ENCODE measurements at places on chromosomes 2 and 18.

- DNase-seq, result no peak
These were observed 113.7 kb downstream of the TTC27 start for GRCh38 chr2:32741575-32741974.

DNA sequence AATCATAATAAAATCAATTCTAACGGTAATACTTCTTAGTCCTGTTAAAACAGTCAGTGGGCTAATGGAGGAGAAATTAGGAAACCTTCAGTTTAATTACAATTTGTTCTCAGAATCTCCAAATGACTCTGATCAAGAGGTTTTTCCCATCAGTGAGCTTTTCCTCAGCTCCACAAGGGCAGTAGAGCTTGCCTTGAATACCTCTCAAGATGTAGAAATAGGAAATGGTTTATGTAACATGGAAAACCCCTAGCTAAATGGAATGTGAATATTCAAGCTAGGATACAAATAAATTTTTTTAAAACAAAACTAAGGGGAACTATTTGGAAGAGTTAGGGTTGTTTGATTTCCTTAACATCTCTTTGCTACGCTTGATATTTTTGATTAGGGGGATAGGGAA lies 87.5 kb downstream of the PLEKHM3 start:
- DNase-seq, result no peak

GRCh38 chr18:76948345-76948744 lies 126.0 kb downstream of the ZNF236 start:
- peak; percentile 38 for DNase-seq

DNA sequence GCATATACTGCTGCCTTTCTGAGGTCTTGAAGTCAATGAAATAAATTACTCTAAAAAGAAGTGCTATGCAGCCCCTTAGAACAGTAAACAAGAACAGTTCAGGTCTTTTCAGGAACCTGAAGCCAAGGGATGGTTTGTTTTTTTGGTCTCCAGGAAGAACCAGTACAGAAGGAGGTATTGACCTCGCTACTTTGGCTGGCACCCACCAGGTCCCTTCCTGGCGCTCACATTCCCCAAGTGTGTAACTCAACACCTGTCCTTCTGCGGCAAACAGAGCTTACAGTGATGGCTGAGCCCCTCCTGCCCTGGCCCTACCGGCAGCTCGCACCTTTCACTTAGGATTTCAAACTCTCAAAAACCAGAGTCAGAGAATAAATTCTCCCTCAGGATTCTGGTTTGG lies 51.9 kb downstream of the SETBP1 start:
- no peak for DNase-seq

- no peak for DNase-seq
These were observed 62.5 kb upstream of the POMC start for GRCh38 chr2:25230948-25231311.

DNA sequence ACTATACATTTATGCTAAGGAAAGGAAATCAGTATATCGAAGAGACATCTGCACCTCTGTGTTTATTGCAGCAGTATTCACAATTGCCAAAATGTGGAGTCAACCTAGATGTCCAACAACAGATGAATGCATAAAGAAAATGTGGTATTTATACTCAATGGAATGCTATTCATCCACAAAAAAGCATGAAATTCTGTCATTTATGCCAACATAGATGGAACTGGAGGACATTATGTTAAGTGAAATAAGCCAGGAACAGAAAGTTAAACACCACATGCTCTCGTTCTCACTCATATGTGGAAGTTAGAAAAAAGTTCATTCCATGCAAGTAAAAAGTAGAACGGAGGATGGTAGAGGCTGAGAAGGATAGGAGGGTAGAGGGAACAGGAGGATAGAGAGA lies 59.5 kb downstream of the TWSG1 start:
- no peak for DNase-seq

- DNase-seq, result no peak
These were observed 45.4 kb downstream of the LCT start for GRCh38 chr2:135791418-135792190.

GRCh38 chr2:213980883-213981282 lies 430.0 kb upstream of the VWC2L start:
- no peak for DNase-seq

- DNase-seq, result no peak
These were observed 114.8 kb downstream of the MCFD2 start for GRCh38 chr2:46800625-46801349.

GRCh38 chr18:35158728-35159450 lies 81.9 kb upstream of the ZNF397 start:
- peak; percentile 51 for DNase-seq

- DNase-seq, result no peak
These were observed 6.0 kb upstream of the CIB4 start for GRCh38 chr2:26646986-26647672.

GRCh38 chr18:40653682-40654081 lies 1301.4 kb upstream of the PIK3C3 start:
- no peak for DNase-seq

DNA sequence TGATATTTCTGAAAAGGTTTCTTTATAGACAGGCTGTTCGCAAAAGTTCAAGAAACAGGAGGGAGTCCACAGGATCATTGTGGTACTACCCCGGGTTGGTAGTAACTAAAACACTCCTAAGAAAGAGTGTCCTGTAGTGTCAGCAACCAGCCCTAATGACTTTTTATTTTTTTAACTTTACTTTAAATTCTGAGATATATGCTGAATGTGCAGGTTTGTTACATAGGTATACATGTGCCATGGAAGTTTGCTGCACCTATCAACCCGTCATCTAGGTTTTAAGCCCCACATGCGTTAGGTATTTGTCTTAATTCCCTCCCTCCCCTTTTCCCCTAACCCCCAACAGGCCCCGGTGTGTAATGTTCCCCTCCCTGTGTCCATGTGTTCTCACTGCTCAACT lies 1396.9 kb upstream of the ZEB2 start:
- DNase-seq, result no peak

GRCh38 chr2:118607641-118608040 lies 239.8 kb downstream of the EN1 start:
- no peak for DNase-seq

DNA sequence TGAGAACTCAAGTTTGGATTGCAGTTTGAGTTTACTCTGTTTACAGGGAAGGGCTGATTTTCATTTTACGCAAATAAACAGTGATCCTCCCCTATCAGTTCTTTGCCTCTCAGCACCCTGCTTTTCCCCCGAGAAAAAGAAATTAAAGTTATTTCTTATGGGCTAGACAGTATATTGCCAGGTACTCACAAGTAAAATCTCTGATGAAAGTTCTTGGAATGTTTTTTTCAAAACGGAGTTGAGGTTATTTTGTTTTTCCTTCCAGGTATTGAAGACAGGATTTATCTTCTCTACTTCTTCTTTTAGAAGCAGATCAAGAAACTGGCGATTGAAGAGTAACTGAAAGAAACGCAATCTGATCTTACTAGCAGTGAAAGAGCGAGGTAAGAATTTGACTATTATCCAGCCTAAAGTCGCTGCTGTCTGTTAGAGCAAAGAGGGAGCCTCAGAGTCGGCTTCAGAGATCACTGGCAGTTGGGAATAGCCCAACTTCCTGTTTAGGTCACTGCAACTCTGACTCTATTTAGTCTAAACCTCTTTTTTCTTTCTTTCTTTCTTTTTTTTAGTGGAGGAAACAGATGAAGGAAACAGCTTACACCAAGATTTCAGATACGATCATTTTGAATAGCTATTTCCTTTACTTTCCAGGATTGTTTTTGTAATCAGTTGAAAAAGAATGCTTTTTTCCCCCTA lies at the start of gene TFPI:
Gene TFPI (minus strand): TSS at position 425 of the 693 bp plus-strand sequence. CDS start 50,667 bp downstream, outside the sequence.
- DNase-seq, result no peak

DNA sequence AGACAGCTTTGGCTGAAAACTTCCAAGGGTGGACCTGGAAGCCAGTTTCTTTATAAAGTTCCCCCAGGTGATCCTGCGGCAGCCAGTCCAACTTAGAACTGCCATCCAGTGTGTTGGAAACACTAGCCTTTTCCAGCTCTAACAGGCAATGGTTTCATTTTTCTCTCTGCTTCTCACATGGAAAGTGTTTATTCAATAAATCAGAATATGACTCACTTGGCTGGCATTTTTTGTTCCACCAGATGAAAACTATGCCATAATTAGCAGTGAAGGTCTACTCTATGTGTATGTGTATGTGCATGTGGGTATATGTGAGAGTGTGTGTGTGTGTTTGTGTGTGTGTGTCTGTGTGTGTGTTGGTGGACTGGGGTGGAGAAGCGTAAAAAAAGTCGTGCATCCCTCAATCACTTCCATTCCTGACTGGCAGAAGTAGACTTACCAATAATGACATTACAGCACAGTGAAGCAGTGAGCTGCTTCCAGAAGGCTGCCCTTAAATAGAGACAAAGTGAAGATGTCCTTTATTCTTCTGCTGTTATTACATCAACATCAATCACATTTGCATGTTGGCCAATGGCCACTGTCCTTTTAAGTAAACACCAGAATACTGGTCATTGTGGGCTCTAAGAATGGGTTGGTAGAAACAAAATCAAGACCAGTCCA lies 90.9 kb upstream of the SETBP1 start:
- DNase-seq, result no peak

- DNase-seq, result no peak
These were observed 1666.9 kb upstream of the CELF4 start for GRCh38 chr18:39232490-39232889.

DNA sequence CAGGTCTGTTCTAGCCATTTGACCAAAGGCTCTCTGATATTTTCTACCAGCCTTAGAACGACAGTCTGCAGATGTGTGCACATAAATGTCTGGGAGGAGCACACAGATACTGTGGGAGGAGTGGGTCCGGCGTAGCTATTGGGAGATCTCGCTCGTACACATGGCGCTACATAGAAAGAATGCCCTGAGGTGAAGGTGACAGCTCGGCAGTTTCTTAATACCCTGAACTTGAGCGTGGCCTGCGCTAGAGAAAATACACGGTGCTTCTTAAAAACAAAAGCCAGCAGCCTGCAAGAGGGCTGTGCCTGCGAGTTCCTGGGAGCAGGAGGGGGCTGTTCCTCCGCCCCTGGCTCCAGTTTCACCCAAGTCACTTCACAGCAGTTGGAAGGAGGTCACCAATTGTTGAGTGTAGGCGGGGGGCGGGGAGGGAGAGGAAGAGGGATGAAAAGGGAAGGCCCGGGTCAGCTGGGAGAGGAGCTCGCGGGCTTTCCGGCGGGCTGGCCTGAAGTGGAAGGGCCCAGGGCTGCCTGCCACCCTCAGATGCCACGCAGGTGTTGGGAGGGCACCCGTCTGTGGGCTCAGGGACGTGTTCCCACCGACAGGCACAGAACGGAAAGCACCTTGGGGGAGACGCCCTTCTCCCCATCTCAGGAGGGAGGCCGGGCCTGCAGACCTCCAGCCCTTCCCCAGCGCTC lies 124.7 kb upstream of the ZNF516 start:
- DNase-seq, result no peak

- DNase-seq, result no peak
These were observed 136.3 kb downstream of the ERBB4 start for GRCh38 chr2:212402316-212402715.

GRCh38 chr2:233486778-233487552 lies 79.6 kb downstream of the USP40 start:
- DNase-seq, result no peak

GRCh38 chr2:61887717-61888266 lies 664 bp downstream of the CCT4 start:
- DNase-seq, result peak; percentile 44

GRCh38 chr2:60294901-60295635 lies 258.4 kb downstream of the BCL11A start:
- DNase-seq, result no peak

DNA sequence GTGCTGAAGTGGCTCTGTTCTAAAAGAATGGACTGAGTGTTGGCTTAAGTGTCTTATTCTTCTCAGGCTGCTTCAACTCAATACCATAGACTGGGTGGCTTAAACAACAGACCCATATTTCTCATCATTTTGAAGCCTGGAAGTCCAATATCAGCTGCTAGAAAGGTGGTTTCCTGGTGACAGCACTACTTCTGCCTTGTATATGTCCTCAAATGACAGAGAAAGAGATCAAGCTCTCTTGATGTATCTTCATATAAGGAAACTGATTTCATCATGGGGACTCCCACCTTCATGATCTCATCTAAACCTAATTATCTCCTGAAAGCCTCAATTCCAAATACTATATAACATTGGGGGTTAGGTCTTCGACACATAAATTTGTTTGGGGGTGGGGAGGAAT lies 449.7 kb upstream of the DSEL start:
- DNase-seq, result no peak

DNA sequence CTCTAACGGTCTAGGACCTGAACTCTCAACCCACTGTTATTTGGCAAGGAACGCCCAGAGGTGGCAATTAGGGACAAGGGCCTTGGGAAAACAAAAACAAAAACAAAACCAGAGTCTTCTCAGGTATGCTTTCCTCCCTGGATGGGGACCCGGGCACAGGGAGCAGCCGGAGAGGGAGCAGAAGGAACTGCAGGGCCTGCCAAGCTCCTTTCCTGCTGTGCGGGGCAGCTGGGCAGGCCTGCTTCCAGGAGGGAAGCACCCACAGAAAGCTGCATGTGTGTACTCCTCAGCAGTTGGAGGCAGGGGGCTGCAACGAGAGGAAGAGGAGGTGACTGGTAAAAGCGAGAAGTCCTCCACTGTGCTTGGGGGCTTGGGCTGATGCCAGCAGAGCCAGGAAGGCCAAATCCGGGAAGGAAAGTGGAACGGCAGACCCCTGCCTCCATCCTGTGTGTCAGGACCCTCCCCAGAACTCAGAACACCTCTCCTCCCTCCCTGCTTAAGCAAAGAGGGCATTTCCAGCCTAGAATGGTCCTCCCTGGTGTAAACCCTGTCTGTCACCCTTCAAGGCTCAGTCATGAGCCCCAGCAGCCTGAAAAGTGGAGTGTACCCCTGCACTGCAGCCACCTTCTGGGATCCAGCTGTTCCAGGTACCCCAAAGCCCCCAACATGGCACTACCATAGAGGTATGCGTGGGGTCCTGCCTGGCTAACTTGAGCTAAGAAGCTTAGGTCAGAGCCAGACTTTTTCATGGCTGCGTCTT lies 56.3 kb downstream of the DNMT3A start:
- no peak for DNase-seq

DNA sequence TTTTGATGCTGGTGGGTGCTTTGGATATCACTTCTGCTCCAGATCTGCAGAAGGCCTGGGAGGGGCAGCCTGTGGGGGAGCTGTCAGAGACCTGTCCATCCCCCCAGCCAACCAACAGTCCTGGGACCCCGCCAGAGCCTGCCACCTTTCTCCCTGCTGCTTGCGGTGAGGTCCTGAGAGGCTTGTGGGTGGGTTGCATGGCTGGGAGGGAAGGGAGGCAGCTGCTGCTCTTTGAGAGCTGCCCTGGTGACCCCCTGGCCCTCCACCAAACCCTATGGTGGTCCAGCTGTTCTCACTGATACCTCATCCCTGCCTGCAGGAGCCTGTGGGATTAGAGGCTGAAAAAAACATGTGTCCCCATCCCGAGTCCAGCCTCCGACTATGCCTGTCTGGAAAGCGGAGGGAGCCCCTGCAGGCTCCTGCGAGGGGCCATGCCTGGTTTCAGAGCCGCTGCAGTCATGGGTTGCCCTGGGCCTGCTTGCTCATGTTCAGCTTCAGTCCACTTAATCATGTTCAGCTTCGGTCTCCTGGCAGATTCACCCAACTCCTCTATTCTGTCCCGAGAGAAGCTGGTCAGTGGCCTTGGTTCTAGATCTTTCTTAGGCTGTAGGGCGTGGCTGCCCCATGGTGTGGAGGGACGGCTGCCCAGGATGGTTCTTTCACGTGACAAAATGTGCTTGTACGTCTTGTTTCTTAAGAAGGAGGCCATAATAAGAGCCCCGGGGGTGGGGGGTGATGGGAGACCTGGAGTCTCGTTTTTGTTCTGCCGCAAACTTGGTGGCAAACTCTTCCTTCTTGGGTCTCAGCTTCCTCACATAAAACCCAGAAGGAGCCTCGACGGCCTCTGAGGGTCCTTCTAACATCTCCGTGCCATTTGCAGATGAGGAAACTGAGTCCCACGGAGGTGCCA lies 98.5 kb downstream of the CTIF start:
- DNase-seq, result no peak

- no peak for DNase-seq
These were observed 493.6 kb upstream of the SPHKAP start for GRCh38 chr2:228675091-228675490.

GRCh38 chr2:138766464-138766863 lies 13.7 kb downstream of the NXPH2 start:
- DNase-seq, result no peak
